ENCODE measurements at places on chromosomes 4 and X.

- H3K4me3 ChIP-seq, result no peak overlapping the region
- no peaks in the 10 kb centered on the region for H3K36me3 ChIP-seq
- H3K27me3 ChIP-seq, result no peaks in the 10 kb centered on the region
- no peak overlapping the region for H3K27ac ChIP-seq
Observed at GRCh38 chr4:182133033-182133432, 110.2 kb upstream of the TENM3 start.

DNA sequence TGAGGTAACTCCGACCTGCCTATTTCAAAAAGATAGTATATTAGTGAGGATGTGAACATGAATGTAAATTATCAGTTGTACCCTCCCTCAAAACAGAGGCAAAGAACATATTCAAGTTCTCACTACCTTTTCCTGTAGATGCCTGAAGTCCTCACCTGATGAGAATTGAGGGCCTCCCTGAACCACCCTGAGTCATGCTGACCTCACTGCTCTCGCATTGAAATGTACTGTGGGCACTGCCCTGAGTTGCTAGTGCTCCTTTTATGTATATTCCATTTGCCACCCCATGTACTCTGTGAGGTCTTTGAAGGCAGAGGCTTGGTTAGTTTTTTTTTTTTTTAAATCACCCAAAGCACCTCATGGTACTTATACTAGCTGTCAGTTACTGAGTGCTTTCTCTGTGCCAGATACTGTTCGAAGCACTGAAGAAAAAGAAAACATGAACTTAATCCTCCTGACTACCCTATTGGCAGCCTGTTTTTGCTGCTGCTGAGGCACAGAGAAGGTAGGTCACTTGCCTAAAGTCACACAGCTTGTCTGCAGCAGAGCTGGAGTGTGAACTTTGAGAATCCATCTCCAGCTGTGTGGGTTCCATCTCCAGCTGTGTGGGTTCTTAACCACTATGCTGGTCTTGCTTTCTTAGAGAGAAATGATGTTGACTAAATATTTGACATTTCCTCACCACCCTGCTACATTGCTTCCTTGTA lies 253.1 kb upstream of the GPC4 start:
- no peak overlapping the region for H3K4me3 ChIP-seq
- no peak for DNase-seq
- no peaks in the 10 kb centered on the region for H3K27me3 ChIP-seq
- H3K27ac ChIP-seq, result no peak overlapping the region
- no peaks in the 10 kb centered on the region for H3K36me3 ChIP-seq
- peaks cover 42% of the 10 kb centered on the region for H3K4me1 ChIP-seq

DNA sequence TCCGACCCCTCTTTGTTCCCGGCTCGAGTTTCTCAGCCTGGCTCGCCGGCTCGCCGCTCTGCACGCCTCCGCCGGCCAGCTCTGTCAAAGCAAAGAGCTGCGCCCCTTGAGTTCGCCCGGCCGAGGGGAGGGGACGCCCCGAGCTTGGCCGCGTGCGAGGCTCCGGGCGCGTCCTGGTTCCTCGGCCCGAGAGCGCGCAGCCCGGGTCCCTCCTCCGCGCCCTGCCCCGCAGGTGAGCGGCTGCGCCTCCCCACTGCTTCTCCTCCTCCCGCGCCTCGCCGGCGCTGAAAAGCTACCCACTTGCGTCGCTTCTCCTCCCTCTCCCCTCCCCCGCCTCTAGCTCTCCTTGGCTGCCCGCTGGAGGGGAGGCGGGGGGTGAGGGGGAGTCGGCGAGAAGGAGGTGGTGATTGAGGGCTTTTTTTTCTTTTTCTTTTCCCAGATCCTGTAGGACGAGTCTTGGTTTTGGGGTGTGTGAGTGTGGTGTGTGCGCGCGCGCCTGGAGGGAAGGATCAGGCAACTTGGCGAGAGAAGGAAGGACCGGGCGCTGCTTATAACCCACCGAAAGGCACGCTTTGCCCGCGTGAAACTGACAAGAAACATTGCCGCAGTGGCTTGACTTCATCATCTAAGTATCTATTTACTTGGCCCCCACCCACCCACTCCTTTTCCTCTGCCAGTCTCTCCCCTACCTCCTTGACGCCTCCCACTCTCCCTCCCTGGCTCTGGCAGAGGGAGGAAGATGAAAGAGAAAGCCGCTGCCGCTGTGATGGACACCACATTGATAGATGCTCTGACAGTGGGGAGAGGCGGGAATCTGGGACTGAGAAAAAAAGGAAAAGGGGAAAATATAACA lies at the start of gene LEF1:
TSS of gene LEF1 (minus strand) at position 262 of the 853 bp plus-strand sequence. CDS start 1,165 bp downstream, outside the sequence.
- H3K27ac ChIP-seq, result no peak within 1 kb of the TSS
- H3K4me3 ChIP-seq, result peak within 1 kb of the TSS; percentile 81
- DNase-seq, result peak; percentile 76

- no peaks in the 10 kb centered on the region for H3K27me3 ChIP-seq
- no peaks in the 10 kb centered on the region for H3K36me3 ChIP-seq
- DNase-seq, result no peak
- no peak overlapping the region for H3K27ac ChIP-seq
Observed at GRCh38 chr4:156829201-156829873, 142.3 kb downstream of the PDGFC start.

- H3K27me3 ChIP-seq, result no peaks in the 10 kb centered on the region
- no peak overlapping the region for H3K27ac ChIP-seq
- no peak overlapping the region for H3K4me3 ChIP-seq
- no peaks in the 10 kb centered on the region for H3K36me3 ChIP-seq
Observed at GRCh38 chr4:188781655-188782054, 642.4 kb downstream of the TRIML1 start.

- no peaks in the 10 kb centered on the region for H3K36me3 ChIP-seq
- H3K27me3 ChIP-seq, result no peaks in the 10 kb centered on the region
- no peaks in the 10 kb centered on the region for H3K4me1 ChIP-seq
- no peak for DNase-seq
- no peak overlapping the region for H3K4me3 ChIP-seq
Observed at GRCh38 chr4:69816236-69816635, 43.7 kb downstream of the SULT1E1 start.
